Liver (tissue), 10 donors: ENCODE measurements at places on chromosomes 5 and 9. TPM values are rescaled to one million over a fixed set of nuclear protein-coding genes. Genes with fewer than 3 reads are reported as not detected.

FOXD4 gene
- 0.05 TPM for polyA plus RNA-seq

CD74 gene
- 299 TPM for polyA plus RNA-seq

PHF24 gene
- polyA plus RNA-seq = 0.03 TPM

MCCC2 gene
- polyA plus RNA-seq = 82.4 TPM

ANKRD31 gene
- polyA plus RNA-seq = 0.03 TPM
